ENCODE measurements at places on chromosomes 4 and X. TPM values are rescaled to one million over a fixed set of nuclear protein-coding genes. Genes with fewer than 3 reads are reported as not detected.

Gene CXCL10
- not detected for polyA plus RNA-seq

Gene FMR1NB
- polyA plus RNA-seq, result not detected

Gene DACH2
- polyA plus RNA-seq, result 1.0 TPM

GRCh38 chr4:3252831-3253641 lies 4.1 kb downstream of the MSANTD1 start:
- DNase-seq, result no peak

- DNase-seq, result no peak
Measured at GRCh38 chr4:64774626-64775025, 365.4 kb upstream of the TECRL start.

DNA sequence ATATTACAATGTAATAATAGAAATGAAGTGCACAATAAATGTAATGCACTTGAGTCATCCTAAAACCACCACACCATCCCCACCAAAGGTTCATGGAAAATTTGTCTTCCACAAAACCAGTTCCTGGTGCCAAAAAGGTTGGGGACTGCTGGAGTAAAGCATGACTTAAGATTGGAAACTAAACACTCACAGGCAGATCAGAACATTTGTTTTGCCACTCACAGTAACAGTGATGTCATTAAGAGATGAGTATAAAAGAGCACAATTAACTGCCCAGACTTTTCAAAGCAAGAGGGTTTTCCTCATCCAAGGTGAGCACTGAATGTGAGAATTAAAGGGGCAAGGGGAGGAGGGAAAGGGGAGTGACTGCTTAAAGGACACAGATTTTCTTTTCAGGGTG lies 35.6 kb downstream of the MAP7D3 start:
- DNase-seq, result no peak
